Natural killer cell (primary cell): ENCODE measurements at places on chromosomes 5 and 9. TPM values are rescaled to one million over a fixed set of nuclear protein-coding genes. Genes with fewer than 3 reads are reported as not detected.

Gene ZNF618
- total RNA-seq, result 10.7 TPM

Gene RBM27
- 30.4 TPM for total RNA-seq

Gene PCDHB2
- total RNA-seq, result not detected

Gene HTR4
- not detected for total RNA-seq

Gene NEUROG1
- total RNA-seq, result not detected

Gene GFM2
- 27.9 TPM for total RNA-seq

Gene PCDHB3
- not detected for total RNA-seq

Gene PHYKPL
- total RNA-seq, result 111 TPM

Gene EPB41L4A
- 30.4 TPM for total RNA-seq

Gene IL33
- not detected for total RNA-seq

DNA sequence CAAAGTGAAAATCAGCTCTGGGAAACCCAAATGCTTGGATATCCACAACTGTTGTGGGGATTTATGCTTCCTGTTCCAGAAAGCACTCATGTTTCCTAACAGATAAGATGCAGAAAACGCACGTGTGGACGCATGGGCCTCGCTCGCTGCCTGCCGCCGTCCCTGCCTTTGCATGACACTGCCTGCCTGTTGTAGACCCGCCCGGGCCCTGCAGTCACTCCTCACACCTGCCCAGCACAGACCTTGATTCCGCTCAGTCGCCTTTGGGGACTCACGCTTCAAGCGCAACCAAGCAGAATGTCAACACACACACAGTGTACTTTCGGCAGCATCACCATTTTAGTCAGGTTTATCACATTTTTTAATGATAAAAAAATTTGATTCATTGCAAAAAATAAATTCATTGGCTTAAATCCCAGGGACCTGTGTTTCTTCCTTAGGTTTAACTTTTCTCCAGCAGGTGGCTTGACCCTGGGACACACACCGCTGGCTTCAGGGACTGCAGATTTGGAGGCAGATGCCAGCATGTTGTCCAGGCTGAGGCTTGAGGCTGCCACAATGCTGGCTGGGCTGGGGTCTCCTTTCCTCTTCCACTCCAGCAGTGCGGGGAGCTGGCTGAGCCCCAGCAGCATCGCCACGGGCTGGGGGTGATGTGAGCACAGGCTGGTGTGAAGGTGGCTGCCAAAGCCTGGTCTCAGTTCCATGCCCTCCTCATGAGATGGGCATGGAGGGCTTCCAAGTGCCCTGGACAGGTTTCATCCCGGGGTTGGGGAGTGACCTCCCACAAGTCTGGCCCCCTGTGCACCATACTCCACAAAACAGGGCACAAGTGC lies 416.9 kb upstream of the IRX4 start:
- no peak for DNase-seq

GRCh38 chr5:34484216-34484920 lies 171.8 kb upstream of the RAI14 start:
- DNase-seq, result no peak

DNA sequence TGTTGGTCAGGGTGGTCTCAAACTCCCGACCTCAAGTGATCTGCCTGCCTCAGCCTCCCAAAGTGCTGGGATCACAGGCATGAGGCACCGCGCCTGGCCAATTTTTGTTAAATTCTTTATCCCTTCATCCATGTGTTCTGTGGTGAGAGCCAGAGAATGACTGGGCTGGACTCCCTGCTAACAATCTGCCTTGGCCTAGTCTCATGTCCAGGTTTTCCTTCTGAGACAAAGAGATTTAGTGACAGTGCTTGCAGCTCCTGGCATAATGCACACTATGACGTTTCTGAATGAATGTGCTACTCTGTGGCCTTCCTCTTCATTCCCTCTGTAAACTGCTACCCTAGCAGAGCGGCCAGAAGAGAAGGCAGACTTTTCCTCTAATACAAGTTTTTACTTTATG lies 79.3 kb downstream of the FOXD1 start:
- no peak for DNase-seq

DNA sequence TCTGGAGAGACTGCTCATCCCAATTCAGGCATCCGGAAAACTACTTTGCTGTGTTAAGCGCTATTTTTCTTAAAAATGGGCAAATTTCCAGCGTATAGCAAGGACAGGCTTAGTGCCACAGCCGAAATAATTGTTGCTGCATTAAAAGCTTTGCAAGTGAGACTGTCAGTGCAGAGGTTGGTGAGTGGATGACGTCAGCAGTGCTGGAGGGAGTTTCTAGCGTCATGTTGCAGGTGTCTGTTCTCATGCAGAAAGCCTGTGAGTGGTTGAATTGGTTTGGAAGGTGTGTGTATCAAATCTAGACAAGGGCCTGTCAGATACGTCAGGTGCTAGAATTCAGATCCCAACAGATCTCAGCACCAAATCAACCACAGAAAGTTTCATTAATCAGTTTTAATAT lies 204.4 kb downstream of the TRIO start:
- no peak for DNase-seq

GRCh38 chr9:71752928-71753327 lies 15.4 kb downstream of the CEMIP2 start:
- DNase-seq, result no peak

GRCh38 chr5:83133797-83134196 lies 56.5 kb downstream of the XRCC4 start:
- DNase-seq, result no peak

DNA sequence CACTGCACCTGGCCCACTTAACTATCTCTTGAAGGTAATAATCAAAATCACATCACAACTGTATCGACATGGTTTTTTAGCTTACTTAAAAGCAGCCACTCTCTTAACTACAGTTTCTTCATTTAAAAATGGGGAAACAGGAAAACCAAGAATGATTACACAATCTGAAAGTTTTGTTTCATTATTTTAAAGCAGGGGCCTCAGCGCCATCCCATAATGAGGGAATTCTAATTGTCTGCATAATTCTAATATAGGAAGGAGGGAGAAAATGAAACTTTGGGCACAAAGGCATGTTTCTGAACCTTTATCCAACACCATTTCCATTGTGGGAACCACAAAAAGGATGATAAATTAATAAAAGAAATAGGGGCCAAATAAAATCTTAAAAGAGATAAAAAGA lies 7.6 kb downstream of the HACD4 start:
- DNase-seq, result no peak

- DNase-seq, result no peak
These were observed at the start of gene IRX1 for GRCh38 chr5:3595006-3595961. IRX1 (plus strand) TSS chr5:3595832; CDS start chr5:3596106, 274 bp downstream.

DNA sequence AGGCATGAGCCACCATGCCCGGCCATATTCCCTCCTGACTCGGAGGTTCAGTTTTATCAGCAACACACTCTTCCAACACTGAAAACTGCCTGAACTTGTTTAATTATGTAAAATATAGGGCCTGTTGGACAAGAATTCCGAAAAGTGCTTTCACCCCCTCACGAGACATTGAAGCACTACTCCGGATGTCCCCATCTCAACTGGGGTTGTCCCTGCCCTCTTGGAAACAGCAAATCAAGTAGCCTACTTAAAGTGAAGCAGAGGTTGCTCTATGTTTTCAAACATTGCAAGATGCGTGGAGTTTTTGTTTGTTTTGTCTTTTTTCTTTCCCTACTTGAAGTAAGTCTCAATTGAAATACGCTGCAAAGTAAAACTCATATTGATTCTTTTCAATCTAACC lies 7.6 kb downstream of the PTGER4 start:
- DNase-seq, result no peak

GRCh38 chr5:1639757-1640156 lies 116.0 kb upstream of the LPCAT1 start:
- DNase-seq, result no peak

- DNase-seq, result no peak
These were observed 69.9 kb downstream of the TLE1 start for GRCh38 chr9:81619353-81620001.

- peak; percentile 27 for DNase-seq
These were observed 186.5 kb downstream of the MAN2A1 start for GRCh38 chr5:109876030-109876725.

DNA sequence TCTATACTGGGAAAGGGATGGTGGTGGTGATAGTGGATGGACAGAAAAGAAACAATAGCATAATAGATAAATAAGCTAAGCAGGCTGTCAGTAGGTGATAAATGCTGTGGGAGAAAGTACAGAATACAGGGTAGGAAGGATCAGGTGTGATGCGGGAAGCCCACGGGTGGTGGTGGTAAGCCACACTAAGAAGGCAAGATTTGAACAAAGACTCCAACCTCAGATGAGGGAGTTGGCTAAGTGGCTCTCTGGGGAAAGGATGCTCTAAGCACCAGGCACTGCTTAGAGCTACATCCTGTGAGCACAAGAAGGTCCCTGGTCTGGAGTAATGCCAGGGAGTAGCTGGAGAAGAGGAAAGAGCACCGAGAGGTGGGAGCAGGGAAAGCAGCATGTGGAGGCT lies 151.6 kb upstream of the KLF9 start:
- DNase-seq, result no peak

DNA sequence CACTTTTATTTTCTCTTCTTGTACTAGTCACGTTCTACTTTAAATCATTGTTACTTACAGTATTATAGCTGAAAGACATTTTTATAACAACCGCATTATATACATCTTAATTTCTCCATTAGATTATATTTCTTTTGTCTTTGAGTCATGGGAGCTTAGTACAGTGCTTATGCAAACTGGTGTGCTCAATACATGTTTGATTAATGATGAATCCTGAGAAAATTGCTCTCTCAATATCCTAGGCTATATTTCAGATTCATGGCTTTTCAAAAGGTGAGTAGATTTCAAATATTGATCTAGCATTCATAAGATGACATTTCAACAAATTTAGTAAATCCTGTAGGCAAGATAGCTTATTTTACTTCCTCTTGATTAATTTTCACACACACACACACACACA lies 102.2 kb upstream of the FST start:
- DNase-seq, result no peak

- DNase-seq, result no peak
These were observed 331.8 kb downstream of the KDM4C start for GRCh38 chr9:7089406-7090193.

GRCh38 chr9:17121264-17121663 lies 13.6 kb upstream of the CNTLN start:
- no peak for DNase-seq

- no peak for DNase-seq
These were observed 27.5 kb downstream of the ADRB2 start for GRCh38 chr5:148853868-148854267.

GRCh38 chr9:136854113-136854841 lies 2.1 kb downstream of the MAMDC4 start:
- DNase-seq, result no peak

DNA sequence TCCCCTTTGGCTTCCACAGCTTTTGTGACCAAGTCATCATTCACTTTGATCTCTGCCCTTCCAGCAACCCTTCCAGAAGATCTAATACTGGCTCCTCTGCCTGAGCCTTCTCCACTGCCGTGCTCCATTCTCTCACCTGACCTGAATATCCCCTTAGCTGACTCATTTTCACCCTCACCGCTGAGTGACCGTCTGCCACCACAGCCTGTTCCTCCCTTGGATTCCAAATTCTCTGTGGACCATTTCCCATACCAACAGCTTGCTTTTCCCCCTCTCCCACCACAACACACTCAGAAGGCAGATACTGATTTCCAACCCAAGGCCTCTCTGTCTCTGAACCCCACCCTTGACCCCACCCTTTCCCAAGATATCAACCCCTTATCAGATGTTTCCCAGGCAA lies 20.5 kb upstream of the SPATA31D1 start:
- no peak for DNase-seq

DNA sequence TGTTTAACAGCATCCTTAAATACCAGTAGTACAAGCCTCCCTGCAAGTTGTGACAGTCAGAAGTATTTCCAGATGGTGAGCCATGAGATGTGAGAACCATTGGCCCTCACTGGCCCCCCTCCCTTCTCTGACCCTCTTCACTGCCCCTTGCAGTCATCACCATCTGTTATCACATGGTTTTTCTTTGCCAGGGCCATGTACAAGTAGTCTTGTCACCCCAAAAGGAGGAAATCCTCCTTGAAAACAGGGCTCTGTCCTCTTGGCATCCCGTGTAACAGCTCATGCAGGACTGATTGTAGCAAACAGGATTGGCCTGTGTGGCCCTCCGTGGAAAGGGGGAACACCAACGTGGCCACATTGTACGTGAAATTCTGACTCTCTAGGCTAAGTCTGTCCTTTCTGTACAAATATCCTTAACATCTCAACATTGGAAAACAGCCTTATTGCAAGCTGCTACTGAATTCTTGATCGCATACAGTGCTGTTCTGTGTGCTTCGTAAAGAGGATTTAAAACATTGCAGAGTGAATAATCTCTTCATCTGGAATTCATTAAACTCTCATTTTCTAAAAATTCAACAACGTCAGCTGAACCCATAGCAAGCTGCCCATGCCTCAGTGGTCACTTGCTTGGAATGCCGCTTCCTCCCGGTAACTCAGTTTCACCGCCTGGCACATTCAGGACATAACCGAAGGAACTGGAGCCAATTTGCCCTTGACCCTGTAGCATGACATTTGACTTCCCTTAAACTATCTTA lies 171.7 kb downstream of the ATPSCKMT start:
- DNase-seq, result no peak
